ENCODE measurements at places on chromosomes 1 and 21.

DNA sequence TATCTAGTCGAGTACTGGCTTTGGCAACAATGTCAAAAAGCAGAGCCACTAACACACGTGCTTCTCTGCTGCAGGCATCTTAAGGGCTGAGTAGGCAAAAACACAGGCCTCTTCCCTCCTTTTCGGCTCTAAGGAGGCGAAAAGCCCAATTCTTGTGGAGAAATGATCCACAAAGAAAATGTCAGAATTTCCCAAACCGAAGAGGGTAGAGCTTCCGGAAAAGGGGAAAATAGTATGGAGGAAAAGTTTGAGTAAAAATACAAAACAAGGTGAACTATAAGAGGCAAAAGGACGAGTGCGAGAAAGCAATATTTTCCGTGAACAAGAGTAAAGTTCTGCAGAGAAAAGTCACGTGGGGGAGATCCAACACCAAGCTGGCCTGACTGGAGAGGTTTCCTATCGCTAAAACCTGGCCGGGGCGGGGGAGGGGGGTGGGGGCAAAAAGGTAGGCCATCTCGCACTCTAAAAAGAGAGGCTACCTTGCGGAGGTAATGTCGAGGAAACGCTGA, 551 bp downstream of the ZRANB2 start:
- DNase-seq = no peak

DNA sequence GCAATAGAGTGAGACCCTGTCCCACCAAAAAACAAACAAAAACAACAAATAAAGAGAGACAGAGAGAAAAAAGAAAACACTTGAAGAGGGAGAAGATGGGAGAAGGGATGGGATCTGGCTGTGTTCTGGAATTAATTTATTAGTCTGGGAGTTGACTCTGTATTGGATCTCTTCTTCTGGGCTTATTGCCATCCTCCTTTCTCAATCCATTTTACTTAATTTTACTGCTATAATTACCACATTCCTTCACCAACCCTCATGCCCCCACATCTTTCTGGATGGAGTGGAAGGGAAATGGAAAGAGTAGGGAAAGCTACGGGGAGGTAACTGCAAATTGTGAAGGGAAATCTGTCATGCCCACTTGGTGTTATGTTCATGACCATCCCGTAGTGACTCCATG, 42.9 kb downstream of the FMN2 start:
- DNase-seq = no peak

DNA sequence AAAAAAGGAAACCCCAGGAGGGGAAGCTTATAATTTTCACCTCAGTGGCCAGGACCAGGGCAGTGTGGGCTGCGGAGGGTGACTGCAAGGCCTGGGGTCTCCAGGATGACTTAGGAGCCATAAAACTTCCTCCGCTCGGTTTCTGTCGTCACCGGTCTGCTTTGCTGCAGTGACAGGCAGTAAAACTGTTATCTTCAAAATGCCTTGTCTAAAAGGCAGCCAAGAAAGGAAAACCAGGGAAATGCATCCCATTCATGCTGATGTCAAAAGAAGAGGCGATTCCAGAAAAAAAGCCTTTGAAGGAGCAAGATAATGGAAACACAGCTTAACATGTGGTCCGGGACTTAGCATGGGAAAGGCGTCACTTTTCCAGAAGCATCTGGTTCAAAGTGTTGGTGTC, 42.0 kb downstream of the COL6A1 start:
- no peak for DNase-seq

DNA sequence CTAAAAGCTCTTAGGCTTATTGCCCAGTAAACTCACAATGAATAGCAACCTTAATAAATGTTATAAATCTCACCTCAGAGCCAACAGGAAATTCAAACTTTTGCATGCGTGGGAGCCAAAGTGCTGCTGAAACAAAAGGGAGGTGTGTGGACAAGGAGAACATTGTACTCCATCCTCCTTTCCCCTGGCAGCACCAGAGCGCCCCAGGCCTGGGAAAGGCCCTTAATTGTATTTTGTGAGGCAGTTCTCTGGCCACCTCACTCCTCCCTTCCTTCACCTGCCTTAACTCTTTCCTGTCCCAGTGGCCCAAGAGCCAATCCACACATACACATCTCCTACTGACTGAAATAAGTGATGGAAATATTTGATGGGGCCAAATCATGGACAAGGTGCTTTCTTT, 648.5 kb downstream of the LMO4 start:
- no peak for DNase-seq

DNA sequence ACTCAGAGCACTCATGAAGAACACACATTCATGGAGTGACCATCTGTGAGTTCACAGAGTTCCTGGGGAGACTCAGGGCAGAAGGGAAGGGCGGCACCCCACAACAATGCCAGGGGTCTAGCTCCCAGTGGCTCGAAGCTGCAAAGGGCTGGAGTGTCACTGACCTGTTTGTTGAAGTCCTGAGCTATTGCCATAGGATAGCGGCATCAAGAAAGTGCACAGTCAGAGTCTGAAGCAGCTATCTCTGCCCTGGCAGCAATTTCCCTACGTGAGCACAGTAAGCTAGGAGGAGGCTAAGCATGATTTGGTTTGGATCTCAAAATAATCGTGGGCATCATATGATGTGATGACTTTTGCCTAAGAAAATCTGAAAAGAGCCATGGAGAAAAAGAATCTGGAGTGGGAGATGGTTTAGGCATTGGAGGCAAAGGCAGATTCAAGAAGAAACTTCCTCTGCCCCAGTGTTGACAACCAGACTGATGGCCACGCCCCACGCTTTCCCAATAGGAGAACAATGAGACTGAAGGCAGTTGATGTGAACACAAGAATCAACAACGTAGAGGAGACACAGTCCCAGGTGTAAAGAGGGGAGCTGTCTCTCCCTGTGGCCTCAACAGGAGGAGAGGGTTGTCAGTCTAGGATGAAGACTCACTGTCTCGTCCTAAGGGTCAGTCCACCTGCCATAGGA, 100.0 kb upstream of the SLC25A33 start:
- peak; percentile 54 for DNase-seq

GRCh38 chr1:14896381-14897079, 257.0 kb upstream of the TMEM51 start:
- DNase-seq = no peak

DNA sequence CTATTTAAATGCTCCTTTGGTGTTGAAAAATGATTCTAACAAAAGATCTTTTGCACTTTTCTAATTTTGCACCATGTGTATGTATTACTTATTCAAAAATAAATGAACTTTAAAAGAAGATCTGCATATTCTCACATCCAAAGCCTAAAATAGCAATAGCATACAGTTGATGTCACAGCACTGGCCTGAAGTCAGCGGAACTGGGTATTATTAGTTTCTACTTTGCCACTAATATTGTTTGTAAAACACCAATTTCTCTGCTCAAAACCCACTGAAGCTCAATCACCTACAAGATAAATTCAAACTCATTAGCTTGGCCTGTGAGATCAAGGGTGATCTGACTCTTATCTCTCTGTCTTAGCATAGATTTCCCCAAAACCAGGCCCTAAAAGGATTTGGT, 34.5 kb upstream of the BCAR3 start:
- no peak for DNase-seq

GRCh38 chr1:231040019-231040799, at the start of gene FAM89A:
FAM89A (minus strand) TSS chr1:231040254; CDS start chr1:231040211, 43 bp downstream.
- no peak for DNase-seq

DNA sequence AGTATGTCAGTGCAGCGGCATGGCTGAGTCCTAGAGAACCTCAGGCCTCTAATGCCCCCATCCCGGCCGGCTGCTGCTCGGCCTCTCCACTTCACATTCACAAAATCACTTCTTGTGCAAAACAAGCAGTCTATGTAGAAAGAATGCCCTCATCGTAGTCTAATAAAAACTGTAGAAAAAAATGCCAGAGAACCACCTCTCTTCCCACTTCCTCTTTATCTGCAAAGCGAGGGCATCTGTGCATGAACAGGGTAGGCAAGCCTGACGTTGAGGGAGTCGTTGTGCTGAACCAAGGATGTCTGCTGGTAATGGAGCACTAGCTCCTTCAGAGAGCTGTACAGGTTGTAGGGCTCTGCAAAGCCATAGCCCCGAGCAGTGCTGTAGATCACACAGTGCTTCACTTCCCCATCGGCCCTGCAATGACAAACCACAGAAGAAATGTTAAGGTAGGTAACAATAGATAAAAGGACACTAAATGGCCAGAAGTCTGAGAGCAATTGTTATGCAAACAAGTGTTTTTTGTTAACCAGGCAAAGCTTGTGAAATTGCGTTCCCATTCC, 88.9 kb downstream of the PIK3R3 start:
- no peak for DNase-seq

- no peak for DNase-seq
Observed at GRCh38 chr1:30123896-30124295, 599.5 kb downstream of the MATN1 start.

DNA sequence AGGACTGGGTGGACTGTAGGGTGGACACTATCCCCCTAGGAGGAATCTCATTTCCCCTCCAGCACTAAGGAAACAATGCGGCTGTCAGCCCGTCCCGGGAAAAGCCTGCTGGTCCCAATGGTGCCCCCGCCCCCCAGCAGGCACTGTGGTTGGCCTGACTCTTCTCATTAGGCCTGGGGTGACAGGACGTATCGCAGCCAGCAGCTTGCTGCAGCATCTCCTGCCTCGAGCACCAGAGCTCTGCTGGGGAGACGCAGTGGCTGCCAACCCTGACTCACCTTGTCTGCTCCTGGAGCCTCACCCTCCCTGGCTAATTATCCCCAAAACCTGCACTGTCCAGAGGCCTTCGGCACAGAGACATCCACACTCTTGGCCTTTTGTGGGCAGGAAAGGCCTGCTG, 115.1 kb upstream of the GJB5 start:
- DNase-seq = no peak

DNA sequence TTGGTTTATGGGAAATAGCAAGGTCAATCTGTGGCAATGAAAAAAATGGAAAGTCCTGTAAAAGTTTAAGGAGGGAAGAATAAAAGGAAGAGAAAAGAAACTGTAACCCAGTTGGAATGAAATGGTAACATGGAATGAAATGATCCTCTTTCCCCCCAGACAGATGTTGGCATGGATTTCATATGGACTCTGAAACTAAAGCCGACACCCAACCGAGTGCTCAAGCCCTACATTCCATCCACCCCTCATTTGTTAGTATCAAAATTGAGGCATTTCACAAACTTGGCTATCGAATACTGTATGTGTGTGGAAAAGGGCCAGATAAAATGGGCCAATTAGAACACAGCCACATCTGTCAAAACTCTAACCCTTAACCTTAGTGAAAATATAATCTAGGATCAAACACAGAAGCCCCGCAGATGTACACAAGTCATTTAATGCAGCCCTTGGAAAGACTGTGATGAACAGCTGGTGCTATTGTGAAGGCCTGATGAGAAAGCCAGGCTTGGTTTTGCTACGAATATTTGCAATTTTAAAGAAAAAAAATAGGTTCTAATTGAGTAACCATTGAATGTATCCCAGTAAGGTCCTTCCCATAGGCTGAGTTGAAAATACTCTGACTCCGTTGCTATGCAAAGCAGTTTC, 72.6 kb upstream of the RGL1 start:
- no peak for DNase-seq

DNA sequence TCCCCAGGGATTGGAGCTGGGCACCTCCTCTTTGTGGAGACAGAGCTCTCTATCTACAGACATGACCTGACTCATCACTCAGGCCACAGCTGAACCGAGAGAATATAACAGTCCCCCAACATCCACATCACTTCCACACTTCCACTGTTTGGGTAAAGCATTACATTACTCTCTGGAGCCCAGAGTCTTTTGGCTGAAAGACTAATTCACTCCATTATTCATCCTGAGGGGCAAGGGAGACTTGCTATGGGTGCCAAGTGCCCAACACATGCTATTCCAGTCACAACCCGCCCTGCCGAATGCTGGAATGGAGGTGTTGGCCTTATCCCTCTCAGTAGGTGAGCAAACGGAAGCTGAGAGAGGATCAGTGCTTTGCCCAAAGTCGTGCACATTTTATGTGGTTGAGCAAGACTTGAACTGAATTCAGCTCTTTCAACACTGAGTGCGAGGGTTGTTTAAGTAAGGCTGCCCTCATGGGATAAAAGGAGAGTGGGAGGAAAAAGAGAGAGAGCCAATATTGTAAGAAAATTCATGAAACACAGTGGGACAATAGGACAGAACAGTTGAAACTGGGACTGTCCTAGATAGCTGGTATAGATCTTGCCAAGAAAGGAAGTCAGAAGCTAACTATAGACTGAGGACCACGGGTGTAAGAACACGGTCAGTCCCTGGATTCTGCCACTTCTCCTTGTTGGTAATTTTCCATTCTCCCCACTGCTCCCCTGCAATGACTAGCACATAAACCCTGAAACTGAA, 13.5 kb upstream of the CHI3L1 start:
- DNase-seq = no peak

DNA sequence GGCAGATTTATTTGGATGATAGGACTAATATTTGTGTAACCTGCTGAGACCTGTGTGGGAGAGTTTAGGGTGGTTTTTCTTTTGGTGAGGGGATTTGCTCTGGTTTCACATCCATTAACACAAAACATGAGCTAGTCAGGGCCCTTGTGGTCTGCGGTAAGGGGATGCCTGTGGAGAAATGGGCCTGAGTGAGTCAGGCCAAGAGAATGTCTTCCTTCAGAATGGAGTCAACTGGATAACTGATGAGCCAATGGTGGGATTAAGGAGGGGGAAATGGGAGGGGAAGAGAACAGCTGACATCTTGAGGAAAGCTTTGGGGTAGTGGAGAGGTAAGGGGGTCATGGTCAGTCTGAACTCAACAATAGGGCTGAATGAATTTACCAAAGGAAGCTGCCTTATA, 13.9 kb downstream of the WNT2B start:
- no peak for DNase-seq

DNA sequence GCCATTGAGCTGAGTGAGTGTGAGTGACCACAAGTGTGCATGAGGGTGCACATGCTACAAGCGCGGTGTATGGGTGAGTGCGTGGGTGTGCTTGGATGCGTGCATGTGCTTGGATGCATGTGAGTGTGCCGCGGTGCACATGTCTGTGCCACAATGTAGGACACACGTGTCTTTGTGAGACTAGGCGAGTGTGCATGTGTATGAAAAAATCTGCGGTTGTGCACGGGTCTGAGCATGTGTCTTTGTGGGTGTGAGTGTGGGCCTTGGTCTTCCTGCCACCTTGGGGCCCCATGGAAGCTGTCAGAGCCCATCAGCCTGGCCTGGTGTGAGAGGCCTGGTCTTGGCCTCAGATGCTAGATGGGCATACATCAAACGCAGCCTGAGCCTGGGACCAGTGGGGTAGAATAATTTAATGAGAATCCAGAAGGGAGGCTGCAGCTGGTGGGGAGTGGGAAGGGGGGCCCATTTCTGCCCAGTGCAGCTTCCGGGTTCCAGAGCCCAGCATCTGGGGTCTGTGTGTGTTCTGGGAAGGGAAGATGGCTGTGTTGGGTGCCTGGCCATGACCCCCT, 103.9 kb upstream of the SLC2A1 start:
- no peak for DNase-seq

- DNase-seq = no peak
Observed at GRCh38 chr1:155932081-155932480, 2.1 kb downstream of the KHDC4 start.
